ENCODE measurements at places on chromosomes 7 and 10.

DNA sequence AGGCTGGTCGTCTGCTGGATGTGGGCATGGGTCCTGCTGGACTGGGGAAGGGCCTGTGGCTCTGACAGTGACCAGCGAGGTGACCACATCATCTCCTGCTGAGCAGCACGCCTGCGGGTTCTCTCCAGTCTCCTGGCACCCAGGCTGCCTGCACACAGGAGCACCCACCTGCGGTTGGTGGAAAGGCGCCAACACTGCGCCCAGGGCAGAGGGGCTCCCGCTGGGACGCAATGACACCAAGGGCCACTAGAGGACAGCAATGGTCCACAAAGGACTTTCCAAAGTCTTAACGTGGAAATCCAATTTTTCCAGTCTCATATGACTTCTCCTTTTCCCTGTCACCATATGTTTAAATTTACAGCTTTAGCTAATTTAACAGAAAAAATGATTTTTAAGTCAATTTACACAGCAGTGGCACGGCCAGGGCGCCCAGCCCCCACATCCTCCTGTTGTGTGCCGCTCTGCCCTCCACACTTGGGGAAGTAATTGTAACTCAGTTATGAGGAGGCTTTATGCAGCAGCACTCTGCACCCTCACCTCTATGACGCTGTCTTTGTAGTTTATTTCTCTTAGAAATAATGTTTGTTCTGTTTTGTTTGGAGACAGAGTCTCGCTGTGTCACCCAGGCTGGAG is 38.1 kb downstream of the CFAP46 start:
- DNase-seq: peak; percentile 71

DNA sequence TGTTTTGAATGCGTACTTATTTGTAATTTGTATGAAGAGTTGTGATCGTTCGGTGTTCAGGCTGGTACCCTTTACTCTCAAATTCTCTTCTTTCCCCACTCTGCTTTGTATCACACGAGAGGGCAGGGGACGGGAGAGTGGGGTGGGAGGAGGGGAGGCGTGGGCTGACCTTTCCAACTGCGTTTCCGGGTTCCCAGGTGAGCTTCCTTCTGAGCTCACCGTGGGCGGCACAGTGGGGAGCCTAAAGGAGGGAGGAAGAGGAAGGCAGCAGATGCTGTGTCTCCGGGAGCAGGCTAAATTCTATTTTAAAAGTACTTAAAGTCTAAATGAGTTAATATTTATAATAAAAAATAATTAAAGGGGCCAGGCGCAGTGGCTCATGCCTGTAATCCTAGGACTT is 7.4 kb upstream of the XRCC2 start:
- DNase-seq: no peak

DNA sequence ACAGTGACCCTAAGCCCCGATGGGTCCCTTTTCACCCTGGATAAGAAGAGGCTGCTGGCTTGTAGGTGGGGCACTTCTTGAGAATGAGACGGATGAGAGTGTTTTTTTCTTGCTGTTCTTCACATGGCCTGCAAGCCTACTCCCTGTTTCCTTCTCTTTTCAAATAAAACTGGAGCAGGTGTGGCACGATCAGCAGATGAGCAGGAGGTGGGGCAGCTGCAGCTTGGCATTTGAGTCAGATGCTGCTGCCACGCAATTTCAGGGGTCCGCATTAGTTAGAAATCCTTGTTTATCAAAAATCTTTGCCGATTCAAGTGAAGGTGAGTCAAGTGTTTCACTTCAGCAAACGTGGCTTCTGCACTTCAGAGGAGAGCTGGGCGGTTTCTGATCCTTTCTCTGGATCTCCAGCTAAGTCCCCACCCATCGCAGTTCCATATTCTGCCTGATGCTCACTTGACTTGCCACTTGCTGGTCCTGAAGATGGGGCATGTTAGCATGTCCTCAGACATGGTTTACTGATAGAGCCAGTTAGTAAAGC is 20.8 kb downstream of the WDFY4 start:
- DNase-seq: no peak

DNA sequence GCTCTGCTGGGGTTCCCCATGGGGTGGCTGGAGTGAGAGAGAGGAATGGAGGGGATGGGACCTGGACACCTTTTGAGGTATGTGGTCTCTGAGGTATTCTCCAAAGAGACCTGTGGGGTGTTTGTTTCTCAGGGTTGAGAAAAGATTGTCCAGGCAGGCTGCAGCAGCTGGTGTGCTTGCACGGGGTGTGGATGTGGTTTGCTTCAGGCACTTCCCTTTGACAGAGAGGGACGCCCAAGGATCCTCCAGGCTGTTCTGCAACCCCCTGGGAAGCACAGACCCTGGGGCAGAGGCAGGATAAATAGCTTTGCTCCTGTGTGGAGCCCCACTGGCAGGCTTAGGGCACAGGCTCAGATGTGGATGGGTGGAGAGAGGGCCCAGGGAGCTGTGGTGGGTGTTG is 115.1 kb upstream of the AGK start:
- DNase-seq: no peak

- DNase-seq: no peak
These were observed 3.5 kb downstream of the MNX1 start for GRCh38 chr7:157006829-157007469.

Data from LoVo (cell line).